ENCODE measurements at places on chromosomes 11 and 22.
A peak's percentile ranks its signal among the peaks of the same experiment; 100 is the strongest.

- peaks cover 9% of the 10 kb centered on the region for H3K36me3 ChIP-seq
- H3K4me3 ChIP-seq = no peak overlapping the region
- no peak overlapping the region for H3K27ac ChIP-seq
- peak; percentile 76 for DNase-seq
- H3K4me1 ChIP-seq = peaks cover 8% of the 10 kb centered on the region
- peaks cover 12% of the 10 kb centered on the region for H3K27me3 ChIP-seq
Measured at GRCh38 chr11:116791002-116791812, 472 bp downstream of the APOA5 start.

GRCh38 chr11:6320411-6321155 lies at the start of gene CAVIN3:
CAVIN3 (minus strand) TSS chr11:6320501; CDS start chr11:6320476, 25 bp downstream.
- peak within 1 kb of the TSS; percentile 96 for H3K27ac ChIP-seq
- peaks cover 29% of the 10 kb centered on the region for H3K4me1 ChIP-seq
- peak; percentile 59 for DNase-seq
- H3K36me3 ChIP-seq = no peaks in the 10 kb centered on the region
- peaks cover 1% of the 10 kb centered on the region for H3K27me3 ChIP-seq
- no peak within 1 kb of the TSS for H3K4me3 ChIP-seq

DNA sequence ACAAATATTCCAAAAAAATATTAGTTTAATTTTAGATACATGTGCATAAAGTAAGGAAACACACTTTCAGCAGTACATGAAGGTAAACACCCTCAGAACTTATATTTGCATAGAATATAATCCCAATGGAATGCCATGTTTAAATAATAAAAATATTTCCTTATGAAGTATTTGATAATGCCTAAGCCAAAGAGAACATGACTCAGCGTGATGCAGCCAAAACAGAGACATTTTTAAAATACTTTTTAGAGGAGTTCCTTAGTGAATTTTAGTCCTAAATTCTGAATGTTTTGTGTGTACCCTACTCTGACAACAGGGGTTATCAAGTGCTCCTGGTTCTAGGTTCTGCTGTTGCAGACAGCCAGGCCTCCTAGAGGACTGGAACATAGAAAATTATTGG lies 39.1 kb upstream of the POU2AF2 start:
- no peaks in the 10 kb centered on the region for H3K27me3 ChIP-seq
- H3K4me3 ChIP-seq = no peak overlapping the region
- no peak for DNase-seq
- H3K4me1 ChIP-seq = no peaks in the 10 kb centered on the region
- H3K36me3 ChIP-seq = no peaks in the 10 kb centered on the region

GRCh38 chr22:37182949-37183245 lies 5.2 kb downstream of the C1QTNF6 start:
- no peak overlapping the region for H3K4me3 ChIP-seq
- peaks cover 18% of the 10 kb centered on the region for H3K4me1 ChIP-seq

GRCh38 chr11:1934335-1935155 lies 12.6 kb upstream of the MRPL23 start:
- H3K36me3 ChIP-seq = no peaks in the 10 kb centered on the region
- H3K27ac ChIP-seq = no peak overlapping the region
- H3K4me1 ChIP-seq = peaks cover 3% of the 10 kb centered on the region
- no peak for DNase-seq
- H3K4me3 ChIP-seq = no peak overlapping the region

- no peak overlapping the region for H3K4me3 ChIP-seq
- H3K27ac ChIP-seq = no peak overlapping the region
- peaks cover 6% of the 10 kb centered on the region for H3K4me1 ChIP-seq
- peaks cover 4% of the 10 kb centered on the region for H3K36me3 ChIP-seq
- H3K27me3 ChIP-seq = no peaks in the 10 kb centered on the region
Measured at GRCh38 chr11:72832301-72833082, 18.3 kb downstream of the ATG16L2 start.

GRCh38 chr11:9639099-9639498 lies 24.8 kb upstream of the SWAP70 start:
- no peaks in the 10 kb centered on the region for H3K36me3 ChIP-seq
- DNase-seq = no peak
- H3K4me3 ChIP-seq = no peak overlapping the region
- H3K4me1 ChIP-seq = no peaks in the 10 kb centered on the region
- no peak overlapping the region for H3K27ac ChIP-seq
- no peaks in the 10 kb centered on the region for H3K27me3 ChIP-seq

- no peaks in the 10 kb centered on the region for H3K27me3 ChIP-seq
- DNase-seq = peak; percentile 86
- H3K4me1 ChIP-seq = no peaks in the 10 kb centered on the region
- H3K36me3 ChIP-seq = no peaks in the 10 kb centered on the region
- no peak overlapping the region for H3K4me3 ChIP-seq
Measured at GRCh38 chr11:12288212-12288930, 89.0 kb upstream of the PARVA start.

DNA sequence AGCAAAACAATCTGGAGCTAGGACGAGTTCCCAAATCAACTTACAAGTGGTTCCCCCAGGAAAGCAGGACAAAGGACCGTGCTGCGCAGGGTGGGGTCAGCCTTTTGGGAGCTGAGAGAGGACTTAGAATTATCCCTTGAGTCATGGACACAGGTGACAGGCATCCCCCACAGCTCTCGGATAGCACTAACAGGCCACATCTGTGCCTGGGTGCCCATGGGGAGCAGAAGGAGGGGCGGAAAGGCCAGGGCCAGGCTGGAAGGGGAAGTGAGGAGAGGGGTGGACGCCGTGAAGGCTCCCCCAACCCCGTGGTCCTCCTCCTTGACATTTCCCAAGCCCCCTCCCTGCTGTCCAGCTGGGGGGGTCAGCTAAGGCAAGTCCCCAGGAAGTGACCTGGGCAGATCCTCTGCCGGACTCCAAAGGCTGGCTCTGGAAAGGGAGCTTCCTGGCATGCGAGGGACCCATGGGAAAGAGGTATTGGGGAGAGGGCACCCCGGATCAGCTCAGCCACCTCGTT lies 31.6 kb upstream of the A4GALT start:
- no peaks in the 10 kb centered on the region for H3K27me3 ChIP-seq
- no peak overlapping the region for H3K4me3 ChIP-seq
- no peaks in the 10 kb centered on the region for H3K36me3 ChIP-seq

DNA sequence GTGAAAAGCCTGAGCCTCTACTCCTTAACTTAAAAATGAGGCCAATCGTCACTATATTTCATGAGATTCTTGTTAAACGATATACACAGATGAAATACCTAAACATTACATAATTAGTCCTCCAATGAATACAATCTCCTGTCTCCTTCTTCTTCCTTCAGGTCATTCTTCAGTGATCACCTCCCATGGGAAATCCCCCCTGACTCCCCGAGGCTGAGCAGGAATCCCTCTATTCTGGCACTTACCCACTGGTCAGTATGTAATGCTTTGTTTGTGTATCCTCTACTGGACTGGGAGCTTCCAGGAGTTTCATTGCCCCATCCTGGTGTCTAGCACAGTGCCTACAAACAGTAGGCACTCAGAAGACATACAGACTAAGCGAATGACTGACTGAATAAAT lies 52.3 kb downstream of the RAB38 start:
- no peaks in the 10 kb centered on the region for H3K4me1 ChIP-seq
- no peaks in the 10 kb centered on the region for H3K27me3 ChIP-seq

DNA sequence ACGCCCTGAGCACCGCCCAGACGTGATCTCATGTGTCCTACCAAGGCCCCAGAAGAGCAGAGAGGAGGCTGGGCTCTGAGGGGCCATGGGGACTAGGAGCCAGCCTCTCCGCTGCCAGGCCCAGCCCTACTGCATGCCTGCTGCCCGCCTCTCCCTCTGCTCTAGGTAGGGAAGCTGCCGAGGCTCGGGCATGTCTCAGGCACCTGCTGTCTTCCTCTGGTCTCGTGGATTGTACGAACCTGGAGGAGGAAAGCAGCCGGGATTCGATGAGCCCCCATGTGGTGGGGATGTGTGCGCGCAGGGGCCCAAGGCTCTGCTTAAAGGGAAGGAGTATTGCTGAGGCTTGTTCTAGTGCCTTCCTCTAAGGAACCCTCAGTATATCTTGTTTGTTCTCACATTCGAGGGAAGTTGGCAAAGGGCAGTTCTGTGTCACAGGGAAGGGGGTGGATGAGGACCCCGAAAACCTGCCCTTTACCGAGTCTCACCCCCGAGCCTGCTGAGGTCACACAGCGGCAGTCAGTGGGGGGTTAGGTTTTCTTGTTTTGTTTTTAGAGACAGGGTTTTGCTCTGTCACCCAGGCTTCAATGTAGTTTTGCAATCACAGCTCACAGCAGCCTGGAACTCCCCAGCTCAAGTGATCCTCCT lies 21.2 kb downstream of the DAGLA start:
- H3K4me3 ChIP-seq = no peak overlapping the region
- no peaks in the 10 kb centered on the region for H3K27me3 ChIP-seq
- H3K4me1 ChIP-seq = peaks cover 7% of the 10 kb centered on the region
- no peaks in the 10 kb centered on the region for H3K36me3 ChIP-seq

GRCh38 chr11:78149646-78150045 lies 10.2 kb upstream of the ALG8 start:
- H3K27ac ChIP-seq = no peak overlapping the region
- H3K36me3 ChIP-seq = no peaks in the 10 kb centered on the region
- no peaks in the 10 kb centered on the region for H3K4me1 ChIP-seq
- no peaks in the 10 kb centered on the region for H3K27me3 ChIP-seq

DNA sequence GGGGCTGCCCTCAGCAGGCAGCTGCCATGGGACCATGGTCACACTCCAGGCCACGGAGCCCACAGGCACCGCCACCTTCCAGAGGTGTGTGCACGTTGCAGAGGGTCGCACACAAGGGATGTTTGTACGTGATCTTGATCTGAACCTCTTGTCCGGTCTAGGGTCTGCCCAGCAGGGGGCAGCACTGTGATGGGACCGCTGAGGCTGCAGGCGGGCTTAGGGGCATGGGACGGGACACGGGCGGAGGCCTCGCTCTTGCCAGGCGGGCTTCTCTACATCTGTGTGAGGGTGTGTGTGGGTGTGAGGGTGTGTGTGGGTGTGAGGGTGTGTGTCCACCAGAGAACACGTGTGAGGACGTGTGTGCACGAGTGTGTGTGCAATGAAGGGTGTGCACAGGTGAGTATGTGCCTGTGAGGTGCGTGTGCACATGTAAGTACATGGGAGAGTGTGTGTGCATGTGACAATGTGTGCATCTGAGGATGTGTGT lies 52.4 kb downstream of the CACNA1I start:
- no peaks in the 10 kb centered on the region for H3K36me3 ChIP-seq
- peak; percentile 45 for DNase-seq
- no peaks in the 10 kb centered on the region for H3K27me3 ChIP-seq
- no peaks in the 10 kb centered on the region for H3K4me1 ChIP-seq

DNA sequence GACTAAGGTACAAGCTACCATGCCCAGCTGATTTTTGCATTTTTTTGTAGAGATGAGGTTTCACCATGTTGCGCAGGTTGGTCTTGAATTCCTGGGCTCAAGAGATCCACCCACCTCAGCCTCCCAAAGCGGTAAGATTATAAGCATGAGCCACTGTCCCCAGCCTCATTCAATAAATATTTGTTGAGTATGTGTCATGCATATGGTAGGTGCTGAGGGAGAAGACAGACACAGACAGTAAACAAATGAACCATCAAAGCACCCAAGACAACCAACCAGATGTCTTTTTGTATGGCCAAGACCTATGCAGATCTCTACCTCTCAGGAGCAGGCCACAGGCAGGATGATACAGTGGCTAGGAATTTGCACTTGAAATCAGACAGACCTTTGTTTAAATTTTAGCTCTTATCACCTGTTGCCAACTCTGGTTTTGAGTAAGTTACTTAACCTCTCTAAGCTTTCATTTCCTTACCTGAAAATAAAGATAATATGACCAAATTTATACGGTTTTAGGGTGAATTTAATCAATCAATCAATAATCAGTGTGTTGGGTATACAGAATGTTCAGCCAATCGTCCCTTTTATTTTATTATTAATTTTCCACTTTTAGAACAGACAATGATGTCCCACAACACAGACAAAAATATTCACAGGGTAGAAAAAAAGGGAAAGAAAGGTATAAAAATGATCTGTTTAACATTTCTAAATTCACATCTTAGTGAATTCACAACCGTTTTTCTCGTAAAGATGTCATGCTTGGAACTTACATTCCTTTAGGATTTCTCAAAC lies 128.2 kb downstream of the SGSM3 start:
- H3K27ac ChIP-seq = no peak overlapping the region
- DNase-seq = no peak
- H3K4me3 ChIP-seq = no peak overlapping the region
- H3K36me3 ChIP-seq = no peaks in the 10 kb centered on the region
- no peaks in the 10 kb centered on the region for H3K4me1 ChIP-seq
- H3K27me3 ChIP-seq = no peaks in the 10 kb centered on the region

GRCh38 chr11:132886335-132886734 lies 646.0 kb downstream of the OPCML start:
- H3K27me3 ChIP-seq = no peaks in the 10 kb centered on the region
- DNase-seq = no peak
- H3K27ac ChIP-seq = no peak overlapping the region
- H3K36me3 ChIP-seq = no peaks in the 10 kb centered on the region
- H3K4me1 ChIP-seq = no peaks in the 10 kb centered on the region
- H3K4me3 ChIP-seq = no peak overlapping the region

GRCh38 chr11:32962016-32962415 lies 53.7 kb upstream of the DEPDC7 start:
- no peaks in the 10 kb centered on the region for H3K4me1 ChIP-seq
- DNase-seq = no peak

Data from neuronal stem cell (in vitro differentiated cells).